Urothelium cell line (cell line): ENCODE measurements at places on chromosomes 4 and X.

DNA sequence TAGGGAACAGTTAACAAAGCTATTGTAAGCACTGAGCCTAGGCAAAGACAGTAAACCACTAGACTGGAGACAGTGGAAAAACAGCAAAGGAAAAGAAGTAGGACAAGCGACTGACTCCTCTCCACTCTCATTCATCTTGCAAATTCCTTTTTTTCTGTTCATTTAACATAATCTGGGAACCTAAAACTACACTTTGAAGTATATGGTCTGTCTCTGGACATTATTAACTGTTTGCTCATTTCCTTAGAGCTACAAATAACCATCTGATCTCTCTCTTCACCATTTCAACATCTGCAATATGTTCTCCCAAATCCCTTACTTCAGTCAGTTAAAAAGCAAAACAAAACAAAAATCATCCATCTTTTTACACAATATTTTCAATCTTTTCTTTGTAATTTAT is 642 bp downstream of the HMGN5 start:
- DNase-seq: no peak

DNA sequence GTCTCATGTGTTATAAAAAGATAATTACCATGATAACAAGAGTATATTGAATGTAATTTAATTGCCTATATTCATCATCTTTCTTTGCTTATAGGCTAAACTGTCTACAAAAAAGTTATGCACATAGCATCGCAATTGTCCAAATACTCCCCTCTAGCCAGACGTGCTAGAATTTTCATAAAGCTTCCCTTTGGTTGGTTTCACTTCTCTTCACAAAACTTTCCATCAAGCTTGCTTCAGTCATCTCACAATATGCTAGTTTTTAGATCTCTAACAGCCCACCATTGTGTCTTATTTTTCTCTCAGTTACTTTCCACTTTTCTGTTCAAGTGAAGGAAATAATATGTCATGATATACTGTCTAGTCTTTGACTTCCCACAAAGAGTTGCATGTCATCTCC is 448.3 kb upstream of the SPANXN1 start:
- no peak for DNase-seq

- DNase-seq: peak; percentile 41
Measured at GRCh38 chr4:67713529-67714247, 12.7 kb upstream of the UBA6 start.

DNA sequence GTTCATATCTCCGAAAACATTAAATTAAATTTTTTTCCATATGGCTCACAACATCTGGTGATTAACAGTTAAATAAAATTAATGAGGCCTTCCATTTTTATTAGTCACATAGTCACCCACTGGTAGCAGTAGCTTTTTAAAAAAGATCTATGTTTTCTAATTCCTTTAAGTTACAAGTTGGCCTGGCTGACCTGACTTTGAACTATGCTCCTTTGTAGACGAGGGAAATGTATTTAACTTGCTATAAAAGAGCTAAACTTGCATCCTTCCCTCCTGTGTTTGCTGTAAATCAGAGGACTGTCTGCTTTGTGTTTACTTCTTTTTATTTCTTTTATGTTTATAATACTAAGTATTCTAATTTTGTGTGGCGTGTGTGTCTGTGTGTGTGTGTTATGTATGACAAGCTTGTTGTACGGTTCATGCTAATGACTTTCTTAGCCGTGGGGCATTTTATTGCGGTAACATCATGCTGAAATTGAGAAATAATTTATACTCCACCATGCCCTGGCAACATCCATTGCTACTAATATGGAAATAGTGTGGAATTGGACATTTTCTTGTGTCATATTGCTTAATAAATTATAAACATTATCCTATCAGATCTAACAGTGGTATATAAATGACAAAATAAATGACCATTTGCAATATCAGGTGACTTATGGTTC is 241.7 kb downstream of the SNCA start:
- DNase-seq: no peak

DNA sequence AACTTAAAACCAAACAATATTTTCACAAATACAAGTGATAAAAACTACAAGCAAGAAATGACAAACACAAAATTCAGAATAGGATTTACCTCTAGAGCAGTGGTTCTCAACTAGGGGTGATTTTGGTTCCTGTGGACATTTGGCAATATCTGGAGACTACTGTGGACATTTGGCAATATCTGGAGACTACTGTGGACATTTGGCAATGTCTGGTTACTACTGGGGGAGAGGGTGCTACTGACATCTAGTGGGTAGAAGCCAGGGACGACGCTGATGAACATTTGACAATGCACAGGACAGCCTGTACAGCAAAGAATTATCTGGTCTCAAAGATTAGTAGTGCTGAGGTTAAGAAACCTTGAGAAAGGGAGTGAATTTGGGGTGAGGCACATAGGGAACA is 169.8 kb downstream of the CLCN4 start:
- no peak for DNase-seq
